ENCODE measurements at places on chromosomes 11 and 22.

GRCh38 chr11:1437500-1437899, 47.8 kb downstream of the BRSK2 start:
- no peak for DNase-seq

GRCh38 chr22:22942511-22943329, 55.1 kb downstream of the IGLL5 start:
- DNase-seq: peak; percentile 59

GRCh38 chr11:57482782-57483561, 22.6 kb downstream of the RTN4RL2 start:
- DNase-seq: no peak

DNA sequence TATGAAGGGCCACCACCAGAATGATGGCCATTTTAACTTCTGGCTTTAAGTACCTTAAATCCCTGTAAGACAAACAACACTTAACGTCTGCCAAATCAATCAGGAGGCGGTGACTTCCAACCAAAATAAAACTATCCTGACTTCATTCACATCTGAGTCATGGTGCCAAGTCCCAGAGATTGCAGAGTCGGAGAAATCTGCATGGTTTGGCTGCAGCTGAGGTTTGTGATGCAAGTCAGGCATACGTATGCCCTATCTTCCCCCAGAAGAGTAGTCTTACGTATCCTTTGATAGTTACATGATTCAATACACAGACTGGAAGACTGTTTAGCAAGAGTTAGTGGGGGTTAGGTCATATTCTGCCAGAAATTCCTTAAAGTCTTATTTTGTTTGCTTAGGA, 1.7 kb upstream of the GAB2 start:
- no peak for DNase-seq

- DNase-seq: no peak
Measured at GRCh38 chr11:117444256-117444655, 116.6 kb downstream of the CEP164 start.

DNA sequence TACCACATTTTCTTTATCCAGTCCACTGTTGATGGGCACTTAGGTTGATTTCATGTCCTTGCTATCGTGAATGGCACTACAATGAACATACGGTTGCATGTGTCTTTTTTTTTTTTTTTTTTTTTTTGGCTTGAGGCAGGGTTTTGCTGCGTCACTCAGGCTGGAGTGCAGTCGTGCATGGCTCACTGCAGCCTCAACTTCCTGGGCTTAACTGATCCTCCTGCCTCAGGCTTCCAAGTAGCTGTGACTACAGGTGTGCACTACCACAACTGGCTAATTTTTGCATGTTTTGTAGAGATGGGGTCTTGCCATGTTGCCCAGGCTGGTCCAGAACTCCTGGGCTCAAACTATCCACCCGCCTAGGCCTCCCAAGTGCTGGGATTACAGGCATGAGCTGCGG, 1.5 kb upstream of the CCDC90B start:
- no peak for DNase-seq

DNA sequence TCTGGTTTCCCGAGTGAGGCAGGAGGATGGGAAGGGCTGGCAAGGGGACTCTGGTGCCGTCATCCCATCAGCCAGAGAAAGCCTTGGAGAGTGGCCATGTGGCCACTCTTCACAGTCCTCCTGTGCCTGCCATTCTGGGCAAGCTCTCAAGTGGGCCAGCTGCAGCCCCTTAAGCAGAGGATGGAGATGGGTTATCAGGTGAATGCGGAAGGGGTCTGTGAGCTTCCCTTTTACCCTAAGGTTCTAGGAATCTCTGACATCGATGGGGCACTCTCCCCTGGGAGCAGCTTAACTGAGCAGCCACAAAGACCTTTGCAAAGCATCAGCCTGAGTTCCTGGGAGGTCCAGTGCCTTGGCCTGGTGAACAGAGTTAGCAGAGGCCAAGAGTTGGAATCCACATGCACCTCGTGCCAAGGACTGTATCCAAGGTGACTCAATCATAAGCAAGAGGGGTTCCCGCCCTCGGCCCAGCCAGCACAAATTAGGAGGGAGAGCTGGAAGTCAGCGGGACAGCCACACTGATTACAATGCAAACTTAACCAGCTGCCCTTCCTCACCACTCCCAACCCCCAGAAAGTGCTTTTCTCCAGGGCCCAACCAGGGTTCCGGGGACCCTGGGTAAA, 193.6 kb downstream of the BUD13 start:
- DNase-seq: no peak

GRCh38 chr11:67309166-67309565, 5.8 kb downstream of the SSH3 start:
- no peak for DNase-seq

DNA sequence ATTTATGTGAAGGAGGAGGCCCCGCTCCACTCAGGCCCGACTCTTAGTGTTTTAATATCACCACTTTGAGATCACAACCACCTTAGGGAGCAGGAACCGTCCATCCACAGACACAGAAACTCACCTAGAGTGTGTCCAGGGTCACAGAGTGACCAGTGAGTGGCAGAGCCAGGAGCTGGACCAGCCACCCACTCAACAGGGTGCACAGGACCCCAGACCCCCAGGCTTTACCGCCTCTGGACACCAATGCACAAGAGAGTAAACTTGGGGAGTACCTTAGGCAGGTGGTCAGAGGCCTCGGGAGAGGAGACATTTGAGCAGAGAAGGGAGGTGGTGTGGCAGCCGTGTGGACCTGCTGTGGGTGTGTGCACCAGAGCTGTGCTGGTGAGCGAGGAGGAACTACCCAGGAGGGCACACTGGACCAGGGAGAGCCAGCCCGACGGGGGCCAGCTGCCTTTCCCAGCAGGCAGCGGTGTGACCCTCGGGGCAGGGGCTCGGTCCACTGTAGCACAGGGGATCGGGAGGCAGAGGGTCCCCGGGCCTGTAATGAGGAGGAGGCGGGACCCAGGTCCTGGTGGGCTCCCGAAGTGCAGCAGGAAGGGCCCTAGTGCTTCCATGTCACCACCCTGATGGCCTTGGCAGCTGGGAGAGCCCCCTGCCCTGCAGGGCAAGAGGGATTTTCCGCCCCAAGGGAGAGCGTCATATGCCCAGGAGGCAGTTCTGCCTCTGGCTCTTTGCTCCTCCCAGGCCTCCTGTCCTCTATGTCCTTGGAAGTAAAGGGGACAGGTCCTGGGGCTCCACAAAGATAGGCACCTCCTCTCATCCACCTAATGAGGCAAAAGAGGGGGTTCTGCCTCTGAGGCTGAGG, 7.5 kb upstream of the NLRP6 start:
- no peak for DNase-seq

DNA sequence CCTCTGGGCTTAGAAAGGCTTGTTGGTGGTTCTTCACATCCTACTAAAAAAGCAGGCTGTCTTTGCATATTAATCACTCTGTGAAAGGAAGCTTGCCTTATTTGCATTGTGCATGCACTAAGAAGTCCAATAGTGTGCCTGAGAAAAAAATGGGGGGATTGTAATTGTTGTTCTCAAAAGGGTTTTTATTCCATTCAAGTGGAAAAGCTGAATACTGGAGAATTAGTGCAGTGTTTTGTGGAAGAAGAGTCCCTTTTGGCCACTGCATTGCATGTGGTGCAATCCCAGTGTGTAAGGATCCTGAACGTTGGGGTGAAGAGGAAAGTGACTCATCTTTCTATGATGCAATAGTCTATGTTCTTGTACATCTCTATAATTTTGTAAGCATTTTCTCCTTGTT, 16.5 kb downstream of the NCAM1 start:
- no peak for DNase-seq

GRCh38 chr22:19719050-19719482, 4.3 kb upstream of the GP1BB start:
- DNase-seq: no peak

Measured in HCT116 (cell line).